ENCODE measurements at places on chromosomes 16 and 17. TPM values are rescaled to one million over a fixed set of nuclear protein-coding genes. Genes with fewer than 3 reads are reported as not detected.

G6PC1 gene
- not detected for total RNA-seq

ABCA10 gene
- 0.75 TPM for total RNA-seq

SIRT7 gene
- total RNA-seq: 18.5 TPM

CIBAR2 gene
- total RNA-seq: not detected

PPP1R27 gene
- not detected for total RNA-seq

HNF1B gene
- not detected for total RNA-seq

ZFP90 gene
- 18.2 TPM for total RNA-seq

NME4 gene
- 73.7 TPM for total RNA-seq

KRTAP3-1 gene
- not detected for total RNA-seq

Measured in endothelial cell of coronary artery (primary cell).